SJCRH30 (cell line): ENCODE measurements at places on chromosomes 7 and 10.

GRCh38 chr10:117226813-117227451 is 14.0 kb upstream of the SLC18A2 start:
- DNase-seq, result no peak

DNA sequence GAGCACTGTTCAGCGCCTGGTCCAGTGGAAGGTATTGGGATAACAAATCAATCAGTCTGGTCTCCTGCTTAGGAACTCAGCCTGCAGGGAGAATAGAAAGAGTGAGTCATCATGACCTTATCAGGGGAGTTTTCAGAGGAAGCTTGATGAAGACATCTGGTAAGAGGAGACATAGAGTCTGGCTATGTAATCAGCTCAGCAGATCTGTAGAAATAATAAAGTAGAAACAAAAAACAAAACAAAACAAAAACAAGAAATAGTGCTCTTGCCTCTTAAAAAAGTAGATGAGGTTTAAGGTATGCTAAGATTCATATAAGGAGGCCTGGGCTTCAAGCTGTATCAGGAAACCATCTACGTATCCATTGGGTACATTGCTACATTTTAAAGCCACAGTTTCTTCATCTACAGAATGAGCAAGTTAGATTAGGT is 14.4 kb downstream of the TAS2R41 start:
- DNase-seq, result no peak

DNA sequence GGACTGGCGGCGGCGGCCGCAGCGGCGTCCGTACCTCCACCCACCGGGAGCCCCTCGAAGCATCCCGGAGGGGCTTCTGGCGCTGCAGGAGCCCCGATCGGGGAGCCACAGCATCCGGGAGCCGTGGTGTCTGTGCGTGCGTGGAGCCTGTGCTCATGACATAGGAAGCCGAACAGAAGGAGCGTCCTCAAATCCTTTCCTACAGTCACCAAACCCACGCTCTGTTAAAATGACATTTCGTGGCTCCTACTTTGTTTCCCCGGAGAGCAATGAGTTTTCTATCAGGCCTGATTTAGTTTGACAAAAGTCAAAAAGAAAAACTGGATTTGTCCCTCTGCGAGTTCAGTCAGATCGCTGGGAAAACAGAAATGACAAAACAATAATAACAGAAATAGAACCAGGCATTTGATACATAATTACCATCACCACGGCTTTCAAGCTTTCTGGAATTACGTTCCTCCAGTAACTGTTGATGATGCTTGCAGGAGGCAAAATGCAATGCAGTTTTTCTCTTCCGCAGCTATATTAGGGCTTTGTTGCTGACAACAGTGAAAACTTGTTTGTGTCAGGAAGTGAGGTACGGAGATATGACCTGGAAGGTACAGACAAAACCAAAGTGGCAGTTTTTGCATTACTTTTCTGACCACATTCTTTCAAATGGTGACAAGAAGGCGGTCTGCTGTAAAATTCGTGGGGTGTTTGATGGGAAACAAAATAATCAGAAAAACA is 219.3 kb upstream of the MKLN1 start:
- DNase-seq, result no peak

DNA sequence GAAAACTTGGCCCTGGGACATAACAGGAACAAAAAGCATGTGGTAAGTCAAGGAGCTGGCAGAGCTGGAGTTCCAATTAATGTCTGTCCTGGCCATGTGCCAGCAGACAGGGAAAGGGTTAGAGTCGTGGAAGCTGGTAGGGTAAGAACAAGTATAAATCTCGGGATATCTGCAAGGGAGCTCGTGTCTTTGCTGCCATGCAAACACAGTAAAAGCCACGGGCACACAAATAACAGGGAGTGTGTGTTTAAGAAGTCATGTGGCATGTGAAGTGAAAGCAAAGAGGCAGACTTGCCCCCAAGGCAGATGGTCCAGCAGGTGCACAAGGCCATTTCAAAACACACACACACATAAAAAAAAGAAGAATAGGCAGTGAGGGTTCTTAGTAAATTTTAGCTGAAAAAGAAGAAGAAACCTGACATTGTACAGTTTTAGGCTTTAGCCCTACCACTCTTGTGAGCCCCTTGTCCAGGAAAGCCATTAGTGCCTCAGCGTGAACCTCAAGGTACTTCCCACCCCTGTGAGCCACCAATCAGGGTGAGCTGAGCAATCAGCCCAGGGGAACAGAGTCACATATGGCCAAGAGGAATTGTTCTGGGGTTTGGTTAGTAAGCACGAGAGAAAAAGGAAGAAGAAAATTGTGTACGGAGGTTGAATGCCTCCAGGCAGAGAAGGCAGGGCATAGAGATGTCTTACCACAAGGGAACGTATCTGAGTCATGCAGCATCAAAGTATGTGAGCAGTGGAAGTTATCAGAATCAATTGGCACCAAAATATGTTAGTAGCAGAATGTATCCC is 32.8 kb upstream of the ARHGAP12 start:
- DNase-seq, result peak; percentile 16

DNA sequence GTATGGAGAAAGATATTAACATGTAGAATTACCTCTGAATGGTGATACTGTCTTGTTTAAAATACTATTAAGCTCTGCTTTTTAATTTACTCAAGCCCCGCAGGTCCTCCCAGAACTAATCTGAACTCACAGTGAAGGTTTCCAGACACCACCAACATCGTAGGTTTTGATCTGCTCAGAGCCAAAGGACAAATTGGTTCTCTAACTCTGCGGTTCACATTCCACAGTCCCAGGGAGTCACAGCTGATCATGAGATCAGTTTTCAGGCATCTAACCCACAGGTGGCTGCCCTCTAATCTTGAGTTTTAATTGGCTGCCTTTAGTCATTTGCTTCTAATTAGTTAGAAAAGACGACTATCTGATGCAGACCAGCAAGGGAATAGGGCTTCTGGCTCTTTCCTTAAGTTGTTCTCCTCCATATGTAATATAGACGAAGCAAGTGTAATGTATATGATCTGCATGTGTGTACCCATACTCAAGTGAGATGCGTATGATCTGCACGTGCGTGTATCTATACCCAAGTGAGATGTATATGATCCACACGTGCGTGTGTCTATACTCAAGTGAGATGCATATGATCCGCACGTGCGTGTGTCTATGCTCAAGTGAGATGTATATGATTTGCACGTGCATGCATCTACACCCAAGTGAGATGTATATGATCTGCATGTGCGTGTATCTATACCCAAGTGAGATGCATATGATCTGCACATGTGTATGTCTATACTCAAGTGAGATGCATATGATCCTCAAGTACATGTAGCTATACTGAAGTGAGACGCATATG is 331.5 kb upstream of the NPVF start:
- DNase-seq, result peak; percentile 55

- no peak for DNase-seq
Measured at GRCh38 chr7:124813994-124814798, 48.6 kb upstream of the GPR37 start.

GRCh38 chr10:49001870-49002672 is 62.4 kb upstream of the LRRC18 start:
- no peak for DNase-seq

DNA sequence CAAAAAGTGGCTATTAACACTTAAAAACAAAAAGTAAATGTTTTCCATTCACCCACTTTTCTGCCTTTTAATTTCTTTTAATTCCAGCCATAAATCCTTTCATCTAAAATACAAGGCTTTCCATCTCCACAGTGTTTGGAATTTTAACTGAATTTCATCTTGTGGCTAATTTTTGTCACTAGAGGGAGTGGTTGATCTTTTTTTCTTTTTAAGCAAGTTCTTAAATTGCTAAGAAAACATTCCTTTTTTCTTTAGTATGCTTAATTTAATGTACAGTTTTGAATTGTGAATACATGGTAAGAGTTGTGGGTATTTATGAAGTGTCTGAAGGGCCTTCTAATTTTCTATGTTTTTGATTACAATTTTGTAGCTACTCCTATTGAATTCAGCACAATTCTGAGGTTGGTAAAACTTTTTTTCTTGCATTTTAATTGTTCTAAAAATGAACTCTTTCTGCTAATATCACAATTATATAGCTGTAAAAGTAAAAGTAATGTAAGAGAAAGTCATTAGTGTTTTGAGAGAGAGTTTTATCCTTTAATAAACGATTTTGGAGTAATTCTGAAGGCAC is 54.9 kb upstream of the ANK3 start:
- peak; percentile 41 for DNase-seq

- DNase-seq, result no peak
Measured at GRCh38 chr7:146542101-146542500, 425.5 kb downstream of the CNTNAP2 start.

DNA sequence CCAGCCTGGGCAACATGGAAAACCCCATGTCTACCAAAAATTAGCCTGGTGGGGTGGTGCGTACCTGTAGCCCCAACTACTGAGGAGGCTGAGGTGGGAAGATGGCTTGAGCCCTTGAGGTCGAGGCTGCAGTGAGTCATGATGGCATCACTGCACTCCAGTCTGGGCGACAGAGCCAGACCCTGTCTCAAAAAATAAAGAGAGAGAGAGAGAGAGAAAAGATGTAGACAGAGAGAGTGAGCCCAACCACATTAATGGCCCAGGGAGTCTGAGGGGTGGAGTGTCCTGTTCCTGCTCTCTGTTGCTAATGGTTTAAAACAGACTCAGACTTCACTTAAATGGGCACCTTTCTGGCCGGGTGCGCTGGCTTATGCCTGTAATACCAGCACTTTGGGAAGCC is 455.7 kb upstream of the GALNT17 start:
- DNase-seq, result no peak

DNA sequence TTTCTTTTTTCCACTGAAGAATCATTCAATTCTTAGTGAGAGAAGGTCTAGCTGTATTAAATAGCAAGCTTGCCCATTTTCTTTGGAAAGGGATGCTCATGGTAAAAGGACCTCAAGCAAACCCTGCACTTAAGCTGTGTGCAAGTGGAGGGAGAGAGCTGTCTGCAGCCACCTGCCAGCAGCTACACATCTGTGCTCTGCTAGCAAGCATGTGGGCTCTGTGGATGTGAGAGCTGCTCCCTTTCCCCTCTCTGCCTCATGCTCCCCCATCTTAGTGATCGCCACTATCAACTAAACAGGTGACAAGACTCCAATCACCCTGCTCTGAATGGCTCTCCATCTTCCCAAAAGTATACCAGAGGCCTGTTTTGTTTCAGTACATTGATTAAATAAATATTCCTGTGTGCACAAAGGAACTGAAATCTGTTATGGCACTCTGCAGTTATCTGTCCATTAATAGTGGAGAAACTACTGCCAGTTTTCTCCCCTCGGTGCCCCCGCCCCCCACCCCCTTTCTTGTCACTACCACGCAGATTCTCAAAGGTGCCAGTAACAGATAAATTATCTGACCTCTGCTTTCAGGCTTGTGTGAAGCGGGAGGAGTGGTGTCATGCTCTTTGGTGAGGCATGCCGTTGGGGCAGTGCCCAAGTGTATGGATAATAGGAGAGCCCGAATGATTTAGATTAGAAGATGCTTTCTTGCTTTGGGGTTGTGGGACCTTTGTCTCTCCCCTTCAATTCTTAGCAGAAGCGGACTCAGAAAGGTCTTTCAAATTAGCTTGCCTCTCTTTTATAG is 26.4 kb downstream of the AUTS2 start:
- DNase-seq, result peak; percentile 36

GRCh38 chr7:127677433-127678230 is 25.6 kb downstream of the SND1 start:
- DNase-seq, result no peak

DNA sequence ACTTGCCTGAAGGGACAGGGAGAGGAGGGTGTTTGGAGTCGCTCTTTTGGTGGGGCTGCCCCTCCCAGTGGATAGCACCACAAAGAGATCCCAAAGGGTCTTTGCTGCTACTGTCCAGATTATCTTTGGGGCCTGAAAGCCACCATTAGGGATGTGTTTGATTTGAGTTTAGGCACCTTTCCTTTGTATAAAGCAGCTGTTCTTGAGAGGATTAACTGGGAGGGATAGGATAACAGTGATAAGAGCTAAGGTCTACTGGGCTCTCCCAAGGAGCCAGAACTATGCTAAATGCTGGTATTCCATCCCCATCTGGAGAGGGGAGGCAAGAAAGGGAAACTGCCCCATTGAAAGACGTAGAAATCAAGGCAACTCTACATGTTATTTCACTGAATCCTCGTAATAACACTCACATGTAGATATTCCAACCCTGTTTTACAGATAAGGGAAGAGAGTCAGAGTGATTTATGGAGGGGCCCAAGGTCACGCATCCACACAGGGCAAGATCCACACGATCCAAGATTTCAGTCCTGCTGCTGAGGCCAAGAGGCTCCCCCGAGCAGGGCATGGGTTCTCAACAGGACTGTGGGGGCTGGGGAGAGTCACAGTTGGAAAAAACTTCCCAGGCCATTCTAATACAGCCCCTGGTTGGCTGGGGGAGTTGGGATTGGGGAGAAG is 11.1 kb upstream of the TCF7L2 start:
- DNase-seq, result peak; percentile 63

DNA sequence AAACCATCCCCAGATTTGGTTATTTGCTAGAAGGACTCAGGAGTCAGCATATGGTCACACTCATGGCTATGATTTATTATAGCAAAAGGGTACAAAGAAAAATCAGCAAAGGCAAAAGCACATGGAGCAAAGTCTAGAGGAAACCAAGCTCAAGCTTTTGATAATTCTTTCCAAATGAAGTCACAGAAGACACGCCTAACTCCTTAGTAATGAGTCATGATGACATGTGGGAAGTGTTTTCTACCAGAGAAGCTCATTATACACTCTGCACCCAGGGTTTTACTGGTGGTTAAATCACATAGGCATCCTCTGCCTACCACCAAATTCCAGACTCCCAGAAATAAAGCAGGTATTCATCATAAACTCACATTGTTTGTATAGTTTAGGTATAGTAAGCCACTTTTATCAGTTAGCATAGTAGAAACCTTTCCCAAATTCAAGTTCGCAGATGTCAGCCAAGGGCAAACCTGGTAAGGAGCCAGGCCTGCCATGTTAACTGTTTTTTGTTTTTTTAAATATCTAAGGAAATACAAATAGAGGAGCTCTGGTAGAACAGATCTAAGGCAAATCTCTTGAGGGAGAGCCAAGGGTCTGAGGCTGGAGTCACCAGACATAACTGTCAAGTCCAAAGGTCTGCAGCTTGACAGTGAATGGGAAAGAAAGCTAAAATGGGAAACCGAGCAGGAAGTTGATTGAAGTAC is 15.4 kb upstream of the HIBADH start:
- peak; percentile 24 for DNase-seq

GRCh38 chr7:103657474-103657894 is 211.5 kb upstream of the SLC26A5 start:
- no peak for DNase-seq

GRCh38 chr7:157622000-157622399 is 285.2 kb downstream of the DNAJB6 start:
- no peak for DNase-seq
